ENCODE measurements at places on chromosomes 6 and 20.
A peak's percentile ranks its signal among the peaks of the same experiment; 100 is the strongest.

GRCh38 chr20:14245368-14245970 is 91.9 kb downstream of the FLRT3 start:
- no peak for DNase-seq

- peak; percentile 77 for DNase-seq
These were observed 968 bp downstream of the PHF3 start for GRCh38 chr6:63636518-63637021.

GRCh38 chr6:164628302-164628931 is 681.0 kb downstream of the C6orf118 start:
- no peak for DNase-seq

DNA sequence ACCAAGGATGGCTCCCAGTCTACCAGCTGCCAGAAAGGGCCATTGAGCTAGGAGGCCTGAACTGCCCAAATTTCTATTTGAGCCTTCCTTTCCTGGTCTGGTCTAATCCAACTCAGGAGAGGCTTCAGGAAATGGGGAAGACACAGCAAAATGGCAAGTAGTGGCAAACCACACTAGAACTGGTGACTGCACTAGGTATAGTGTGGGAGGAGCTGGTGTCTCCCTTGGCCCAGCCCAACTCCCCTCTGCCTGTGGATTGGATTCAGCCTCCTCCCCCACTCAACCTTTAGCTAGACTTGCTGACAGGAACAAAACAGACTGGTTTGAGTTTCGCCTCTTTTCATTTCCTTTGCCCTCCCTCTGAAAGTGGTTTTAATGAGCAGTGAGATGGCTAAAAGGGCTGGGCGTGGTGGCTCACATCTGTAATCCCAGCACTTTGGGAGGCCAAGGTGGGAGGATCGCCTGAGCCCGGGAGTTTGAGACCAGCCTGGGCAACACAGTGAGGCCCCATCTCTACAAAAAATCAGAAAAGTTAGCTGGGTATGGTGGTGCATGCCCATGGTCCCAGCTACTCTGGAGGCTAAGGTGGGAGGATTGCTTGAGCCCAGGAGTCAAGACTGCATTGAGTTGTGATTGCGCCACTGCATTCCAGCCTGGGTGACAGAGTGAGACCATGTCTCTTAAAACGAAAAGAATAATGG is 17.5 kb downstream of the MRPS18A start:
- DNase-seq: peak; percentile 40
